NCI-H460 (cell line): ENCODE measurements at places on chromosomes 4 and X. TPM values are rescaled to one million over a fixed set of nuclear protein-coding genes. Genes with fewer than 3 reads are reported as not detected.

The KIF4A gene
- 30.3 and 34.0 TPM in 2 replicates for total RNA-seq

The JCHAIN gene
- total RNA-seq = not detected in 2 replicates

The DMRTC1 gene
- not detected in 2 replicates for total RNA-seq

The PLAC8 gene
- total RNA-seq = 9.7 and 9.9 TPM in 2 replicates

The WAS gene
- 0.20 TPM in 1 of 2 replicates, not detected in the other for total RNA-seq

The CHM gene
- 37.1 and 39.3 TPM in 2 replicates for total RNA-seq

The ARR3 gene
- not detected in 2 replicates for total RNA-seq

The S100P gene
- 169 and 210 TPM in 2 replicates for total RNA-seq

The ANXA10 gene
- total RNA-seq = 1.8 and 2.5 TPM in 2 replicates

The UVSSA gene
- 5.0 and 7.7 TPM in 2 replicates for total RNA-seq

The MAGEC1 gene
- total RNA-seq = not detected in 2 replicates

The ART3 gene
- not detected in 2 replicates for total RNA-seq

The SPANXA1 gene
- not detected in 2 replicates for total RNA-seq

The VCX3B gene
- total RNA-seq = not detected in 2 replicates

The CTAG2 gene
- not detected in 2 replicates for total RNA-seq
